Stimulated activated CD8-positive, alpha-beta memory T cell treated with anti-CD3 and anti-CD28 coated beads, Interleukin-2, amount 100 ng/mL, for 1 hour (primary cell): ENCODE measurements at places on chromosomes 1 and 21.

DNA sequence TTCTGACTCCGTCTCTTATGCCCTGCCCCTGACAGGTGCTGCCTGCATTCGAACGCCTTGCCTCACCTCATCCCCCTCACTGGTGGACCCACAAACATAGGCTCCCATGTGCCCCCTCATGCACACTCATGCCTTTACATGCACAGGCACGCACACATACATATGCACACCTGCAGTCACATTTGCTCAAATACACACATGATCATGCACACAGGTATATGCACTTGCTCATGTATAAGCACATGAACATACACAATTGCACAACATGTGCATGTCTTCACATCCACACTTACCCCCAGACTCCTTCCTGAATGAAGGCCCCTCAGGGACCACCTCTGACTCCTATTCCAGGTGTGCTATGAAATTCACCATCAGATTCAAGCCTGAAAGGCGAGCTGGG is 506.9 kb downstream of the PTPRU start:
- DNase-seq: no peak

DNA sequence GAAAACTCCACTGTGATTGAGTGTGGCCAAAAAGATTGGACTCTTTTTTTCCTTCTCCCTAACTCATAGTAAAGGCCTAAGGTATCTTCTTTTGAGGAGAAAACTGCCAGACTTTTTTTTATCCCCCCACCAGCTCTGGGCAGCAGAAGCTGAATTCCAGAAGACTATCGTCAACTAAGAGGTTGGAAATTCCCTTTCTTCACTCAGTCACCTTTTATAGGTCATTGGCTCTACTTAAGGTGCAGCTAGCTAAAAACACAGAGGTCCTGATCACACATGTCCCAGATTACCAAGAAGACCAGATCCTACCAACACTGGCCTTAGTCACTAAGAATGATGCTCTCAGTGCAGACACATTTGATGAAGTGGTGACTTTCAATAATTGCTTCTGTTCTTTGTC is 1441.2 kb downstream of the PLA2G4A start:
- DNase-seq: no peak

DNA sequence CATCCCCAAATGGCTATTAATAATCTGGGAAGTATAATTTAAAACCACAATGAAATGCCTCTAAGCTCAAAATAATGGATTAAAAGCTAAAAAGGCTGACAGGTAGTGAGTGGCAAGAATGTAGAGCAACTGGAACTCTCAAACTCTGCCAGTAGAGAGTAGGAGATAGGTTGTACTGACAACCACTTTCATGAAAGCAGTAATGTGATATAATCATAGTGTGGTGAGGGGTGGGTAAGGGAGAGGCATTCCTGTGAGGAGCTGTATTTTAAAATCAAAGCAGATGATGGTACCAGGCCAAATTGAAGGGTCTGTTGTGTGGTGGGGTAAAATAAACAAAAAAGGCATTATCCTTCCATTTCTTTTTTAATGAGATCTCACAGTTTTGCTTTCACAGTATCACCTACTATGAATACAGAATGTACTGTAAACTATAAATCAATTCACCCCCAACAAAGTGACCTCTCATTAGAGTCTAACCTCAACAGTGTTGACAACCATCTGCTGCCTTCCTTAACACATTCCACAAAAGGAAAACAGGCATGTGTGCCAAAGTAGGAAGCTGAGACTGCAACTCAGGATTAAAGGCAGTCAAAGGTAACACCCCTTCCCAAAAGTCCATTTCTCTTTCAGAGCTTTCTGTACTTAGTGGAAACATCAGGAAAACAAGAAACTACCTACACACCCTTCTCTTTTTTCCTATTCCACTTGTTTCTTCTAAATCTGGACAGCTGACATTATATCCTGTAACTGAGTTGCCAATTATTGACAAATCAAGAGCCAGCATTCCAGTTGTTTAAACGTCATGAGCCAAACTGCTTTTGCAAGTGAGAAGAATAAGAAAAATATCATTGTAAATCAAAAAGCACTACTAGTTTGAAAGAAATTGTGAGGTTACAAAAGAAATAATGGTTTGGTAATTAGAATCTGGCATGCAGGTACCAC is 130.8 kb downstream of the FAF1 start:
- DNase-seq: no peak

- no peak for DNase-seq
Measured at GRCh38 chr21:28974531-28975227, 18.0 kb downstream of the LTN1 start.

DNA sequence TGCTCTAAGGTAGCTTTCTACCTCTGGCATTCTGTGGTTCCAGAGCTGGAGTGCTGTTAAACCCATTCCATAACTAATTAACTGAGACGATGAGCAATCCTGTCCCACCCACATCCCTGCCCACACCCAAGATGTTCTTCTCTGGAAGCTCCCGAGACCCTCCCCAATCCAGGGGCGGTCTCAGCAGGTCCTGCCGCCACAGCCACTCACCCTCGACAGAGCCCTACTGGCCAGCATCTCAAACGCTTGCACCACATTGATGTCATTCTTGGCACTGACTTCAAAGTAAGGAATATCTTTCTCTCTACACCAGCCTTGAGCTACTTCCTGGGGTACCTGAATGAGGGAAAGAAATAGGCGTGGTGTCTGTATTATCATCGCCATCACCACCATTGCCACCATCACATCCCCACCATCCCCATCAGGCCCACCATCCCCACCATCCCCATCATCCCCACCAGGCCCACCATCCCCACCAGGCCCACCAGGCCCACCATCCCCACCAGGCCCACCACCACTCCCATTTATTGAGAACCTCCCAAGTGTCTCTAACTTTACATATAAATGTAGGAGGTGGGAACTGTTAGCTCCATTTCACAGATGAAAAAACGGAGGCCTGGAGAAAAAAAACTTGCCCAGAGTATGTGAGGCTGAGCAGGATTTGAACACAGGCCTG is 17.7 kb downstream of the RAB7B start:
- no peak for DNase-seq

DNA sequence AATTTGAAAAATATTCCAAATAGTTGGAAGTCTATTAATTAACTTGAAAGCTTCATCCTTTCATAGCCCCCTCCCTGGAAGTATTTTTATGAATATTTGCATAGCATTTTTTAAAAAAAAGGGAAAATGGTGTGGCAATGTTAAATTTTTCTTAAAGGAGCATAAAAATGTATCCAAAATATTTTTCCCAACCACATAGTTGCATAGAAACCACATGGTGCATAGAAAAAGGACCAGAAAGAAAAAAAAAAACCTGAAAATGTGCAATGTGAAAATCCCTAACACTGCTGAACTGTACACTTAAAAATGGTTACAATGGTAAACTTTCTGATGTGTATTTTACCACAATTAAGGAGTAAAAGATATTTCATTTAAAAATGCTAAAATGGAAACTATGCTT is 8.0 kb downstream of the C1orf167 start:
- DNase-seq: no peak

GRCh38 chr21:29557200-29557599 is 258.5 kb downstream of the BACH1 start:
- DNase-seq: no peak

GRCh38 chr1:8427986-8428385 is 110.1 kb downstream of the SLC45A1 start:
- no peak for DNase-seq

DNA sequence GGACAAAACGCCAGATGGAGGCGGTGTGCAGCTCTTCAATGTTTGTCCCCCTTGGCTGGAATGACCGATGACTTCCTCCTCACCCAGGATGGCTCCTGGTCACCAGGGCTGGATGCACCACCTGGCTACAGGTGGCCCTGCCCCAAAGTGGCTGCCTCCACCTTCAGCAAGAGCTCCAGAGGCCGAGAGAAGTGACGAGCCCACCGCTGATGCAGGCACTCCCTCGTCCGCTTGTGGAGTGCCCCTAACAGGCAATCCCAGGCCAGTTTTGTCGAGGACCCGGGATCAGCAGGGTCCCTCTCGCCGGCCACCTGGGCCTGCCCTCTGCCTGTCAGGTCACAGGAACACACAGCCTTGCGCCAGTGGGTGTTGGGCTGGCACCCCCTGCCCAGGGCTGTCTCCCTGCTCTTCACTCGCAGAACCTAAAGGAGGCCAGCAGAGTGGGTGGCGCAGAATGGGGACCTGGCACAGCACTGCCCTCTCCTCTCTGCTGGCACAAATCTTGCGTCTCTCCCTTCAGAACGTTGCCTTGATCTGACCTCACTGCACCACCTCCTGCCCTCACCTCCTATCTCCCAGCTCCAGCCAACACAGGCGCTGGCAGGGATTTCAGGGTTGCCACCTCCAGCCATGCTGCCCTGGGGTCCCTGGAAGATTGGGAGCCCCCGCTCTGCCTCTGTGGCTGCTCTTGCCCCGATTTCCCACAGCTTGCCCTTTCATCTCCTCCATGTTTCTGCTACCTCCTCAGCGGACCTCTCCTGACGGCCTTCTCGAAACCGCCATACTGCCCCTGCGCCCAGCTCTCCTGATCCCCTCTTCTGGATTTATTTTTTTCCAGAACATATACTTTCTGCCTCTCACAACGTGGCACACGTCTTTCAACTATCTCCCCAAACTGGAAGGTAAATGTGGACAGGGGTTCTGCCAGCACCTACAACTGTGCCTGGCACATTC is 38.6 kb downstream of the SLC45A1 start:
- no peak for DNase-seq

- DNase-seq: no peak
Measured at GRCh38 chr1:44265656-44266358, 52.5 kb downstream of the DMAP1 start.

DNA sequence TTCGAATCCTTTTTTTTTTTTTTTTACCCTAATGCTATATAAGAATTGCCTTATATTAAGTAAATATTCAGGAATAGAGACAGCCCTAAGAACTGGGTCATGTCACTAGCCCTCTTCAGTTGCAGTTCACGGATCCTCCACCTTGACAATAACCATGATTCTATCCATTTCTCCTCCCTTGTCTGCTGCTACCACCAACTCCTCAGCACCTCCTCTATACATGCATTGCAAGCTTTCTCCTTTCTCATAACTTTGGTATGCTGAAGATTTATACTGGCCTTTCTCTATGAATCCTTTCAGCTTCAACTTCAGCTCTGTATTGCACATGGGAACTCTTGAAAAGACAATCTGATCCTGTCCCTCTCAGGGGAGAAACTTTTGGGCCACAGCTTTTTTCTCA is 14.3 kb upstream of the DR1 start:
- no peak for DNase-seq

GRCh38 chr1:245615001-245615400 is 460.2 kb downstream of the KIF26B start:
- no peak for DNase-seq

DNA sequence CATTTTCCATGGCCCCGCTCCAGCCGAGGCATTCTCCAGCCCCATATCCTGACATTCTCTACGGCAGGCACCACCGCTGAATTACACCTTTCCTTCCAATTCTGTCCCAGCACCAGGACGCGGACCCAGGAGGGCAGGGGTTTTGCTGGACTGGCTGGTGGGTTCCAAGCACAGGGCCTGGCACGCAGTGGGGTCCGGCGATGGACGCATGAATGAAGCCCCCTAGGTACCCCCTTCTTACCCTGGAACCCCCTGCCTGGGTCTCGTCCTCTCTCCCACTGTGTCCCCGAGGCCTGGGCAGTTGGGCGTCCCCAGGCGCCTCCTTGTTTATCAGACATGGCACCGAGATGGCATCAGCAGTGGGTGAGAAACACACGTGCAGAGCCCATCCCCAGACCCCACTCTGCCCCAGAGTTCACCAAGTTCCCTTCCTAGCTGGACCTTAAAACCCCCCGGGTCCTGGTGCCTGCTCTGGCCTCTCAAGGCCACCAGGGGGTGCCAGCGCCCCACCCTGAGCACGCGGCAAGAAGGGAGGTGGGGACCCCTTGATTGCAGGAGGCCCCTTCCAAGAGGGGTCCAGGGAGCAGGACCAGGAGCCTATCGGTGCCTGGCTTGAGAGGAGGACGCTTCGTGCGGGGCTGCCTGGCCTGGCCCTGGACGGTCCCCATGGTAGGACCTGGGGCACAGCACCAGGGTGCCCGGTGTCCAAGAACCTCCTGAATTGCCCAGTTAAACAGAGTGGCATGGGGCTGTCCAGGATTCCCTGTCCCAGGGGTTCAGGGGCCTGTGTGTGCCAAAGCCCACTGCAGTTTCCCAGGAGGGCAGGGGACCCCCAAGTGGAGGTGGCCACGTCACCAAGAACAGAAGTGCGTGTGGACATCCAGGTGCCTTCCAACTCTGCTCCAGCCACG is 46.1 kb downstream of the MEGF6 start:
- no peak for DNase-seq

GRCh38 chr1:234433563-234434285 is 45.3 kb downstream of the TARBP1 start:
- DNase-seq: no peak

DNA sequence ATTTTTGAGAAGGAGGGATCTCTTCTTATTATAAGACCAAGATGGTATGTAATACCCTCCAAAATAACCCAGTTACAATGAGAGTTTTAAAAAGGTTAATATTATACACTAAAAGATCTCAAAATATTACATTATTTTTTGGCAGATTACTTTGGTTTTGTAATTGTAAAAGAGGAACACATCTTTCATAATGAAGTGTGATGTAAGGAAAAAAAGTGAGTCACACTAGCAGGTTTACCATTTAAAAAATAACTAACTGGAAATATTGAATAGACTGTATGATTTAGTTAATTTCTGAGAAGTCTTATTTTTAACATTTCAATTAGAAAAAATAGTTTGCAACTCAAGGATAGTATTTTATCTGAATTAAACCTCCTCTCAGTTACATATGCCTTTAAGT is 1.1 kb downstream of the F5 start:
- DNase-seq: no peak

- DNase-seq: no peak
Measured at GRCh38 chr1:149936170-149936991, at the start of gene MTMR11. Gene MTMR11, minus strand, starts transcription at chr1:149936879. Its CDS starts 232 bp downstream, at chr1:149936647.

DNA sequence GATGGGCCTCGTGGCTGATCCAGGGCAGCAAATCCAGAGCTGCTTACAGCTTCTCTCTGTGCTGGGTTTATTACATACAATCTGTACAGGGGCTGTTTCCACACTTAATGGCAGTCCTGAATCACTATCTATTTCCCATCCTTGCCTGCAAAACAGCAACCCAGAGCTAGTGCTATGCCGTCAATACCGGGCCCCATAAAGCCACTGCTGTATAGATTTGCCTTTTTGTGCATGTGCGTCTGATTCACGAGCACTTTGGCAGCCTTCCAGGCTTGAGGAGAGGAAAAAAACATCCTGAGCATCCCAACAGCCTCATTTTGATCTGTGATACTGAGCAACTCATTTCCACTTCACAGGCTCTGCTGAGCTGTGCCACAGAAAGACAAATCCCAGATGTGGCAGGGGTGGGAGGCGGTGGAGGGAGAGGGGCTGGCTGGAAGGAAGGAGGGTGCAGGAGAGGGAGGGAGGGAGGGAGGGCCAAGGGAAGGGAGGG is 65.2 kb upstream of the TARBP1 start:
- DNase-seq: peak; percentile 16

GRCh38 chr1:160179336-160179735 is 11.0 kb upstream of the CASQ1 start:
- DNase-seq: no peak

DNA sequence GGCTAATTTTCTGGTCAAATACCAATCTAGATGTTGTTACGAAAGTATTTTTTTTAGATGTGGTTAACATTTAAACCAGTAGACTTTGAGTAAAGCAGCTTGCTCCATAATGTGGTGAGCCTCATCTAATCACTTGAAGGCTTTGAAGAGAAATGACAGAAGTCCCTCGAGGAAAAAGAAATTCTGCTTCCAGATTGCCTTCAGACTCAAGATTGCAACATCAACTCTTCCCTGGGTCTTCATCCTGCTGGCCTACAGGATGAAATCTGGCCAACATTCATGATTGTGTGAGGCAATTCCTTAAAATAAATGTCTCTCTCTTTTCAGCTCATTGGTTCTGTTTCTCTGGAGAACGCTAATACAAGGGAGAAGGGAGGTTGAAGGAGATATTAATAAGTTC is 32.5 kb upstream of the SSX2IP start:
- no peak for DNase-seq

GRCh38 chr1:187689129-187689528 is 860.4 kb downstream of the PLA2G4A start:
- DNase-seq: no peak
